Lung (tissue), 17 donors: ENCODE measurements at places on chromosomes 11 and 22. TPM values are rescaled to one million over a fixed set of nuclear protein-coding genes. Genes with fewer than 3 reads are reported as not detected.

Gene KCNJ4
- total RNA-seq, result not detected

Gene MB
- 2.0 TPM for total RNA-seq

Gene MLC1
- 0.86 TPM for total RNA-seq

Gene CATSPERZ
- total RNA-seq, result 0.67 TPM
